ENCODE measurements at places on chromosomes 1 and 21. TPM values are rescaled to one million over a fixed set of nuclear protein-coding genes. Genes with fewer than 3 reads are reported as not detected.

DNA sequence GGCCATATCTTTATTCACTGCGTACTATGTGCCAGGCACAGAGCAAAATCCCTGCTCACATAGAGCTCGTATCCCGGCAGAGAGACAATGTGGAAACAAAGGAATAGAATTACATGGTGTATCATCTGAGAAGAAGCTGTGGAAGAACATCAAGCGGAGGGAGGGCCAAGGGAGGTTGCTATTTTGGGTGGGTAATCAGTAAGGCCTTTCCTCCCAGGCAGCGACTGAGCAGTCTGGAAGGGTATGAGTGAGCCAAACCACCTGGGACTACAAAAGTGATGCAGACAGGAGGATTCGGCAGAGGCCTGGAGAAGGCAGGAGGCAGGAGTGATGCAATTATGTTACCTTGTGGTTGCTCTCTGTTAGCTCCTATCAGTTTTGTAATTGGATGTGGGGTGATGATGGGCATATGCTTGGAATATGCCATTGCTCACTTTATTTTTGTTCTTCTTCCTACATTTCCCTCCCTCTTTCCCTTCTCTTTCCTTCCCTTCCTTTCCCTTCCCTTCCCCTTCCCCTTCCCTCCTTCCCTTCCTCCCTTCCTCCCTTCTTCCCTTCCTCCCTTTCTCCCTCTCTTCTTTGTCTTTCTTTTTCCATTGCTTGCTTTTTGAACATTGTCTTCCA, 172.9 kb downstream of the DISC1 start:
- peak; percentile 51 for ATAC-seq

Gene DVL1
- 46.2 TPM for total RNA-seq

DNA sequence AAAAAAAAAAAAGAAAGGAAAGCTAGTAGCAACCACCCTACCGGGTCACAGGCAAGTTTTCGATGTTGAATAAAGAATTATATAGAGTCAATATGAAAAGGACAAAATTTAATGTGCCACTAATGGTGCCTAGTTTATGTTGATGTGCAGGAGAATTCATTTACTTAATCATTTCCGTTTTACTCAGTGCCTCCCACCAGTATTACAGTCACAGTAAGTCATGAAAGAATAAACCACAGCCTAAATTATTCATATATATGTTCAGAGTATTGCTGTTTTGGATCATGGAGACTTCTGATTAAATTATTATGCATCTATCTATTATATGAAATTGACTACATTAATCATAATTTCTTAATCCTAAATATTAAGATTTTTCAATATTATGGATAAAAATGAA, 35.3 kb downstream of the FNBP1L start:
- peak; percentile 94 for ATAC-seq

- ATAC-seq: no peak
Measured at GRCh38 chr1:109959974-109960744, 24.4 kb upstream of the AHCYL1 start.
